Neural crest cell (in vitro differentiated cells): ENCODE measurements at places on chromosomes 2 and 18. TPM values are rescaled to one million over a fixed set of nuclear protein-coding genes. Genes with fewer than 3 reads are reported as not detected.
A peak's percentile ranks its signal among the peaks of the same experiment; 100 is the strongest.

DNA sequence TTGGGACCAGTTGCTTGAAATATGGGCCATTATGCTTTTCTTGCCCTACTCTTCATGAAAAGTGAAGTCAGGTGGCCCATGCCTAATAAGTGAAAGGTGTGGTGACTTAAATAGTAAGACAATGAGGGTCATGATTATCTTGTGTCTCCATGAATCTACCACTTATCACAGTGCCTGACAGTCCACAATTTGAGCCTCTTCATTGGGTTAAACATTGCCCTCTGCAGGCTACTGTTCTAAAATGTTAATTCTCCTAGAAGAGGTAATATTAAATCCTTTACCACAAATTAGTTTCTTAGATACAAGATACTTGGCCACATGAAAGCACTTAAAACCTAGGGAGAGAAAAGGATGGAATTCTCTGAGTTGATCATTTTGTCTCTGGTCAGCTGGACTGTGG is 4.0 kb downstream of the EGR4 start:
- DNase-seq, result no peak

- peak; percentile 50 for DNase-seq
Measured at GRCh38 chr2:190343536-190344275, at the start of gene INPP1. Gene INPP1, plus strand, starts transcription at chr2:190343589. Its CDS starts 16,514 bp downstream, at chr2:190360103.

DNA sequence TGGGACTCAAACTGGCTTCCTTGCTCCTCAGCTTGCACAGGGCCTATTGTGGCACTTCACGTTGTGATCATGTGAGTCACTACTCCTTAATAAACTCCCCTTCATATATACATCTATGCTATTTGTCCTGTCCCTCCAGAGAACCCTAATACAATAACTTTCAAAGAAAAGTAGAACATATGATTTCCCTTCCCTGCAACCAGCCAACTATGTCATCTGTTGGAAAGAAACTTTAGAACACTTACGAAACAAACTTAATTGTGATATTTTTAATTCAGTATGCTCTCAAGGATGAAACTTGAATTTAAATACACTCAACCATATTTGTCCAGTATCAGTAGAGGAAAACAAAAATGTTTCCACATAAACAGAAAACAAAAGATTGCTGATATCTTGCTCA is 84.4 kb downstream of the DYM start:
- no peak for DNase-seq

DNA sequence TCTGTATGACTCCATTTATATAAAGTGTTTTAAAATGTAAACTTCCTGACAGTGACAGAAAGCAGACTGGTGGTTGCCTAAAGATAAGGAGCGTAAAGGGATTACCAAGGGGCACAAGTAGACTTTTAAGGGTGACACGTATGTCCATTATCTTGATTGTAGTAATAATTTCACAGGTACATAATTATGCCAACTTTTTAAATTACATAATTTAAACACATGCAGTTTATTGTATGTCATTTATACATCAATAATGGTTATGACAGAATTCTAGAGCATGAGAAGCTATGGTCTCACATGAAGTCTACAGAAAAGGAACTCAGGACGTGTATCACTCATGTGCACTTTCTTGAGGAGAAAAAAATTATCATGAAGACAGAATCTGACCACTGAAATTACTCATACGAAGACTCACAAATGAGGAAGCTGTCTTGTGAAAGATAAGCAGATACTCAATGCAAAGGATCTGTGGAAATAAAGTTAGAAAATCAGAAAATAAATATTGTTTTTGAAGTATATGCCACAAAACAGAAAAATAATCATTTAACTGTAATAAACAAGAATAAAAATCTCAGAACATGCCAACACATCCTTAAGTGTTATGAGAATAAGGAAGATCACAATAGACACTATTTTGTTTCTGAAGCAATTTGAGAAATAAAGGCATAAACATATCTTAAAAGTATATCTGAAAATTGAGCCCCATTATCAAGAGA is 84.4 kb downstream of the TMEM131 start:
- no peak for DNase-seq

- DNase-seq, result no peak
Measured at GRCh38 chr2:181231151-181231550, 226.0 kb upstream of the ITGA4 start.

- no peak for DNase-seq
Measured at GRCh38 chr18:76564655-76565237, 69.7 kb upstream of the ZNF516 start.

DNA sequence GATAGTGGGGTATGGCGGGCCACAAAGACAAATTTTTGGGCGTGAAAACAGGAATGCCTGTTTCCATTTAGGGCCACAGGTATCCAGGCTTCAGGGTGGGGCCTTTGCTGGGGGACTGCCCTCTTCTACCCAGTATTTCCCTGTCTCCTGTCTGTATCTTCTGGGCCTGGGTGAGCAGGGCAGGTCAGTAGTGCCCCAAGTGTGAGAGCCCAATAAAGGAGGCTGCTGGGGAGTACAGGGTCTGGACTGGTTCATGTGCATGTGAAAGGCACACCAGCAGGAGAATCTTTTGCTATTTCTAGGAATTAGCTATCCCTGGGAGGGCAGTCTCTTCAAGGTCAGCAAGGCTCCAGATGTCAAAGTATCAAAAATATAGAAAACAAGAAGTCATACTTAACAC is 71.5 kb downstream of the MEX3C start:
- no peak for DNase-seq

DNA sequence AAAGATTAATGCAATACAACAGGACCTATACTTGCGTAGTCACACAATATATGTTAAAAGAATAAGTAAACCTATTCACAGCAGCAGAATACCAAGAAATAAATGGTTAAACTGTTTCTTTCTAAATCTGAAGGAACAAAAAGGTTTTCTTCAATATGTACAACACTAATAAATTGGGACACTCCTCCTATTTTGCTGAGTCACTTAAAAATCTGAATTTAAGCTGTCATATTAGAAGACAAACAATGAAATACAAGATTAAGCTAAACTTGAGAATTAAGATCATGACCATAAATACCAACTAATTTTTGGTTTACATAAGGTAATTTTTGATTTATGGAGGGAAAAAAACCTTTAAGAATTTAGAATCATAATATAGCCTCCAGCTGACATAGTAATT is 92.8 kb downstream of the ARHGEF33 start:
- no peak for DNase-seq

DNA sequence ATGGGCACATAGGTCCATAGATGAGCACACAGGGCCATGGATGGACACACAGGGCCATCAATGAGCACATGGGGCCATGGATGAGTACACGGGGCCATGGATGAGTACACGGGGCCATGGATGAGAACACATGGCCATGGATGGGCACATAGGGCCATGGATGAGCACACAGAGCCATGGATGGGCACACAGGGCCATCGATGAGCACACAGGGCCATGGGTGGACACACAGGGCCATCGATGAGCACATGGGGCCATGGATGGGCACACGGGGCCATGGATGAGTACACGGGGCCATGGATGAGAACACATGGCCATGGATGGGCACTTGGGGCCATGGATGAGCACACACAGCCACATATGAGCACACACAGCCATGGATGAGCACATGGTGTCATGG is 192.6 kb upstream of the HDAC4 start:
- DNase-seq, result no peak

DNA sequence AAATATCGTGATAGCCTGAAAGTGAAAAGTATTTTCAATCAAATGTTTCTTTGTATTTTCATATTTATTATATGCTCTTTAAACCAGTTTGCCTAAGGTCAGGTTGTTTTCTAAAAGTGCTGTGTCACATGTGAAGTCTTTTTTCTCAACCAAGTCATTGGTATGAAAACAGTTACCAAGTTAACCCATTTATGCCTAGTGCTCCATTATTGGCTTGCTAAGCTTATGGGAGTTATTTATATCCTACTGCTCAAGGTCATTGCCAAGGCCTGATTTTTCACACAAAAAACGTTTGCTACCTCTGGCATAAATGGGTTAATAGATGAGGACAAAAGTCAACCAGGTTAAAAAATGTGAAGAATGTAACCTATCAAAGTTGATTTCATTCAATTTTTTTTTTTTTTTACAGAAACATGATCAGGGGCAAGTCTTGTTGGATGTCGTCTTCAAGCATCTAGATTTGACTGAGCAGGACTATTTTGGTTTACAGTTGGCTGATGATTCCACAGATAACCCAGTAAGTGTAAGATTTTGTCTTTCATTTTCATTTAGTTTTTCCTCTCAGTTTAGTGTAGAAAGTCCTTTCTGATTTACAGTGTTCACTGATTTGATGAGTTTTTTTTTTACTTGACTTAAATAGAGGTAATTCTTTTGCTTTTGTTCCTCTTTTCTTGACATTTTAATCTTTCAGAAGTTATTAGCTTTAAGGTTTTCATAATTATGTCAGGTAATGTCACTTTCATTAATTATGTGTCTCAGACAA is 102.6 kb downstream of the PTPN4 start:
- DNase-seq, result no peak

DNA sequence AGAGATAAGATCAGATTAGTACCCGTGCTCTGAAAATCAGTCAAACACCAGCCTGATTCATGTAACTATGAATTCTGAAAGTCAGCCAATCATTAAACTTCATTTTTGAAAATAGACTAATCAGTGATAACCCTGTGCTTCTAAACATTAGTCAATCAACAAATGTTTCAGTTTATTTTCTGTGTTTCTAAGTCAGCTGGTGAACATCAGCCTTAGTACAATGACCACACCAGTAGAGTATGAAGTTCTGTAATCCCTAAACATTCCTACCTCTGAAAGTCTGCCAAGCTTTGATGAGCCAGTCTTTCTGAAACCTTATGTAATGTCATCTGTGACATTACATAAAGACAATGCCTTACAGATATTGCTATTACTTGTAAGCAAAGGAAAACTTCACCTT is 807.4 kb upstream of the CRIM1 start:
- DNase-seq, result no peak

DNA sequence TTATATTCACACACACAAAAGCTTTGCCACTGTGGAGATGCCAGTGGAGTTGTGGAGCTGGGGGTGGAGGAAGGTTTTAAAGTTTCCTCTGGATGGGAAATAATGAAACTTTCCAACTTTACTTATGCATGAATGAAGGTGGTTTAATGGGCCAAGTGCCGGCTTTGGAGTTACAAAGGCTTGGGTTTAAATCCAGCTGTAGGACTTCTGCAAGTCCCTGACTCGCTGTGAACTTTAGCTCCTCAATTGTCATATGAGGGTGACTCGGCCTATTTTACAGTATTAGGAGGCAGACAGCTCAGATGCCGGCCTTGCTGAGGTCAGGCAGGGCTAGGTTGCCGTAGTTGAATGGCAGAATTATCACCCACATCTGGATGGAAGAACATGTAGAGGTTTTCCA is 415.8 kb upstream of the TRIB2 start:
- DNase-seq, result no peak

- DNase-seq, result no peak
Measured at GRCh38 chr2:120494446-120494845, 148.5 kb downstream of the INHBB start.

- no peak for DNase-seq
Measured at GRCh38 chr2:218291318-218292047, 820 bp downstream of the TMBIM1 start.

DNA sequence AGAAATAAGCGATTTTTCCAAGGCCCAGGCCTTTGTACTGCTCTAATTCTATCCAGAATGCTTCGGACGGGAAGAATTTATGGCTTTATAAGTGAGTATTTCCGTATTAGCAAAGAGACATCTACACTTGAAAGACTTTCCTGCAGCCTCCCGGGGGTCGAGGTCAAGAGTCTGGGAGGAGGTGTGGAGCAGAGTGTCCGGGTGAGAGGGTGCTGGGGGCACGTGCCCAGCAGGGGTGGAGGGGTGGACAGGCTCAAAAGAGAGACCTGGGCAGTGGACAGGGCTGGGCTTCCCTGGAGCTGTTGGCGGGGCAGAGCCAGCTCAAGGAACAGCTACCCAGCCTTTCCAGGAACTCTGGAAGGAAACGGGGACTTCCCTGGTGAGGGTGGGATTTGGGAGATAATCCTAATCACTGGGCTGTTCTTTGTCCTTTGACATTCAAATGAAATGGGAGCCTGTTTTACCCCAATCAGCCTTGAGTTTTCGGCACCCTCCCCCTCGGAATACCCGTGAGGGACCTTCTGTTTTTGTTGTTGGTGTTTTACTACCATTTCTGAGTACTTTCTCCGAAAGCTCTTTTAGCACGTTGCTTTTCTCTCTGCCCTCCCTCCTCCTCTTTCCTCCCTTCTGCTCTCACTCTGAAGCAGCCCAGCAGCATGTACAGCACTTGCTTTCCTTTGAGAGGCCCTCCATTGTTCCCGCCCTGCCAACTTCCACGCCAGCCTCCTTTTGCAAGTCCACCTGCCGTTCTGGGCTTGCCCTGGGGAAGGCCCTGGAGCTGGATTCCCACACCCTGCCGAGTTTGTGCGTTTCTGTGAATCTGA is 164.7 kb downstream of the AGAP1 start:
- no peak for DNase-seq

DNA sequence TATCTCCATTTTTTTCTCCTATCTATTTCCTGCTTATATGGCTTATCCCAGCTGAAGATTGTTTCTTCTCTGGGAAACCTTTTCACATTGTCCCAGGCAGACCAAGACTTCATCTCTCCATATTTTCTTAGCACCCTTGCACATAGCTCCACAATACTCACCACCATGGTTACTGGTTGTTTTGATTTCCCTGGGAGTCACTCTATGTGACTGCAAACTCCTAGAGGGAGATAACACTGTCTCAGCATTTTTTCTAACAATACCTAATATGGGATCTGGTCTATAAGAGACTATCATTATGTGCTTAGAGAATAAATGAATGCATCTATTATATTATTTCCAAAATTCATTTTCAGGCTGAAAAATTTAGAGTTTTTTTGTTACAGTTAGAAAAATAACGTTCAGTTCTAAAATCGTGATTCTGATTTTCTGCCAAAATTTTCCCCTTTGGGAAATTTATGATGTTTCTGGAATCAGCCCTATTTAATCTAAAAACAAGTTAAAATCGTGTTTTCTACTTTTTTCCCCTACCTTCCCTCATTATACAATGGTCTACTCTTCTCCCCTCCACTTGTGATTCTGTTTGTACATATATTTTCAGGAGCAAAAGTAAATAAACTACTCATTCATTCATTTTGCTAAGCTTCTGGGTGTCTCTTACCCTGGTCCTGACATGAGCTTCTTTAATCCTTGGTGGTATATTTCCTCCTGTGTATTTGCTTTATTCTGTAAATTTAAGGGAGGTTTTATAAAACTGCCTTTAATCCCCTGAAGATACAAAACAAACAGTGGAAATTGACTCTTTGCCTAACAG is 95.4 kb downstream of the HNMT start:
- DNase-seq, result no peak

DNA sequence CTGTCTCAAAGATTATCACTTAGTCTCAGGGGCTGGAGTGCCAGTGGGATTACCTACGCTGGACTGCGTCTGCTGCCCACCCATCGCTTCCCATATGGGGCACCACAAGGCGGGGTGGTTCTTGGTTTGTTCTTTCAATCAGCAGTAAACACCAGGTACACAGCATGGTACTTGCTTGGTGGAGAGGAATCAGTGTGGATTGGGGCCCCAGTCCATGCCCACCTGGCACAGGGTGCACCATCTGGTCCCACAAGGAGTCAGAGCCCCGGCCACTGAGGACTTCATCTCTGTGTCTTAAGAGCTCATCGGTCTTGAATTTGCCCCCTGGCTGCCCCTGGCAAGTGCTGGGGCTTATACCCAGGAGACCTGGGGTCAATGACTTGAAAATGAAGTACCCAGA is 96.2 kb downstream of the GLI2 start:
- no peak for DNase-seq

Gene SPRED2
- total RNA-seq, result 55.4 and 55.8 TPM in 2 replicates

Gene UGT1A10
- total RNA-seq, result not detected in 2 replicates

Gene TEKT4
- total RNA-seq, result not detected in 2 replicates

Gene STRN
- 26.4 and 27.2 TPM in 2 replicates for total RNA-seq

Gene NCK2
- total RNA-seq, result 67.7 and 71.9 TPM in 2 replicates

Gene CNGA3
- total RNA-seq, result 0.72 and 0.84 TPM in 2 replicates

Gene AQP12B
- not detected in 2 replicates for total RNA-seq

Gene SPATA3
- total RNA-seq, result not detected in 2 replicates

Gene KIAA2012
- total RNA-seq, result 0.07 and 0.34 TPM in 2 replicates

Gene MTCL1
- total RNA-seq, result 17.8 and 18.4 TPM in 2 replicates
